Activated T-cell treated with anti-CD3 and anti-CD28 coated beads for 24 hours (primary cell): ENCODE measurements at places on chromosomes 3 and 15.

- DNase-seq = no peak
Observed at GRCh38 chr3:20123131-20123652, 62.8 kb downstream of the SGO1 start.

DNA sequence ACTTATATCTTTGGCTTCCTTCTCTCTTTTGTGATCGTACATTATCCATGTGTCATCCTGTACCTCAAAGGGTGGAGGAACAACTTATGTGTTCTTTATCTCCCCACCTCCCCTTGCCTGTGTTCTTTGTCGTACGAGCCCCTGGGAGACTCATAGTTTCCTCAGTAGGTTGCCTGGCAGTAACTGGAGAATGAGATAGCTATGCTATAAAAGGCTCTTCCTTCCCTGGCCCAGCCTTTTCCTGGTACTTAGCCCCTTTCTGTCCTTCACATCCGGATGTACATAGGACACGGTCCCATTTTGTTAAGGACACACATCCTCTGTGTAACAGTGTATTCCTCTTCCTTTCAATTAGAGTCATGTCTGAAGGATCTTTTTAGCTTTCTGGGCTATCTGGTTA lies 32.1 kb downstream of the PLCL2 start:
- DNase-seq = no peak

GRCh38 chr3:56164436-56164835 lies 303.8 kb downstream of the ERC2 start:
- no peak for DNase-seq

DNA sequence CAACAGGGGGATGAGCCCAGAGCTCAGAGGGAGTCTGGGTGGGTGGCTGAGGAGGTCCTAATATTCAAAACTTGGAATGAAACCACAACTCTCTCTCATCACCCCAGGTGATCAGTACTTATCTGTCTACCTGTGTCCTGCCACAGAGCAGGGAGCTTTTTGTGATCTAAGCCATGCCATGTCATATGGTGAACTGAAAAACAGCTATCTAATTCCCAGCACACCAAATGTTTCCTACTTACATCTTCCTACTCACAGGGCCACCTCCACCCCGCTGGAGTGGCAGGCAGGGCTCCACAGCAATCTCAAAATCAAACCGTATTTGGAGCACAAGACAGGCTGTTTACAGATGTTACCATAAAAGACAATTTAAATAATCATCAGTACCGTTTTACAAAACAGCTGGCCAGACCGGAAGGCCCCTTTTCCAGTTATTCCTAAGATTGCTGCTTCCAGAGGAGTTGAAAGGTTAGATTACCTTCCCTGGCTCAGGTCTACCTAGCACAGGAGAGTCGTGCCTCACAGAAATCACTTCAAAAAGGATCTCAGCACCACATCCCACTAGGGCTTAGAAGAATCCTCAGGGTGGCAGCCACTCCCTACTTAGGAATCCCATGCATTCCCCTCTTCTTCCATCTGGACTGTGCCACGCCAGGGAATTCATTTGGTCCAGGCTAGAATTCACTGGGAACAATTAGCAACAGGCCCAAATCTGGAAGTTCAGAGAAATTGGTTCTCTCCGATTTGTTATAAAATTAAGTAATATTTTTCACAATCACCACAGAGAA lies 226.6 kb upstream of the IL12A start:
- DNase-seq = no peak

DNA sequence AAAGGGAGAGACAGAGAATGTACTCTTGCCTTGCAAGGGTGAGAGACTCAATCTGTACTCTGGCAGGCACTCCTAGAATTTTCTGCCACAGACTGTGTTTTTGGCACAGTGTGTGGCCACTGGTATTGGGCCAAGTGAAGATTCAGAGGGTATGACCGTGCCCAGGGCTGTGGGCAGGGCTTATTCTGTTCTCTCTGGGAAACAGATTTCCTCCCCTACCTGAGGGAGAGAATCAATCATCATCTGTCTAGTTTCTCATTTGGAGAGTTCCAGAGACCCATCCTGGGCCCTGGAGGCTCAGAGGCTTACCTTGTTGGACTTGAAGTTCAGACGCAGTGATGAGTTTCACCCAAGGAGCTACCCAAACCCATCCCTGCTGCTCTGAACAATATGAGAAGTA lies 28.2 kb downstream of the CSTA start:
- DNase-seq = no peak

DNA sequence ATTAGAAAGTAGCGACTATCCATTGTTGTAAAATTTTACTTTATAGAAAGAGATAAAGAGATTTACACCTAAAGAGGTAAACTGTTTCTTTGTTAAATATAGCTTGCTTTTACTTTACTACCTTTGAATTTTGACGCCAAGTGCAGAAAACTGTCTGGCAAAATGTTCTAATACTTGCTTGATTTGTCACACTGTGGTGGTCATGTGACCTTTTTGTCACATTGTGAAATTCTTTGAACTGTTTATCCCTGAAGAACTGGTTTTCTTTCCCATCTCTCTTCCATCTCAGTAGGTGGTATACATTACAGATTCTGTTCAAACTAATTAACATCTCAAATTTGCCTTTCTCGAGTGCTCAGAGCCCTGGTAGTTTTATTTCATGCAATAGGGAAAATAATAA lies 327.4 kb downstream of the NAALADL2 start:
- no peak for DNase-seq

- DNase-seq = no peak
Observed at GRCh38 chr3:4322635-4323034, 19.5 kb downstream of the SETMAR start.

DNA sequence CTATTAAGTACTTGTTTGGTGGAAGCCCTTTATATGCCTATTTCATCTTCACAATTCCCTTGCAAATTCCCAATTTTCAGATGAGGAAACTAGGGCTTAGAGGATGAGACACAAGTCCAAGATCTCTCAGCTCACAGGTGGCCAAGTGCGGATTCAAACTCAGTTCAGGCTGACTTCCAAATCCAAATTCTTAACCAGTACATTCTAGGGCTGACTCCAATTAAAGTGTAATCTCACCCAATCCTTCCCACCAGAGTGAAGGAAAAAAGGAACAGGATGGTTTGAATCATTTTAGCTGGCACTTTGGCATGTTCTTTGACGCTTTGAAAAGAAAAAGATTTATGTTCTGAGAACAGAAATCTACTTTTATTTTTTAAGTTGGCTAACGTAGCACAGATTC lies 12.7 kb downstream of the ARHGEF3 start:
- no peak for DNase-seq

GRCh38 chr3:35071772-35072171 lies 567.6 kb upstream of the ARPP21 start:
- no peak for DNase-seq

DNA sequence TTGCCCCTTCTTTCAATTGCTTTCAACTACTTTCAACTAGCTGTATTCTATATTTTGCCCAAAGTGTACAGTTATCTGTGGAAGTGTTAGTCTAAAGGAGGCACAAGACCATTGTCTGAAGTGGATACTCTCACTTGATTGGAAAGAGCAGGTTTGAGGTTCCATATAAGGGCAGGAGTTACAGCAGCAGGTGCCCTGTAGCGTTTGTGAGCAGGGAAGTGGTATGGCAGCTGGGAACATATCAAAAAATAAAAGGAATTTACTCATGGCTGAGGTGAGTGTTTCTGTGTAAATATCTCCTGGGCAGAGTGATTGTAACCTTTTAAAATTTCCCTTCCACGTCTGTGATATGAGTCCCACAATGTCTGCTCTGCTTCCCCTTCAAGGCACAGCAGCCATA lies 38.5 kb upstream of the DNAJC13 start:
- no peak for DNase-seq

DNA sequence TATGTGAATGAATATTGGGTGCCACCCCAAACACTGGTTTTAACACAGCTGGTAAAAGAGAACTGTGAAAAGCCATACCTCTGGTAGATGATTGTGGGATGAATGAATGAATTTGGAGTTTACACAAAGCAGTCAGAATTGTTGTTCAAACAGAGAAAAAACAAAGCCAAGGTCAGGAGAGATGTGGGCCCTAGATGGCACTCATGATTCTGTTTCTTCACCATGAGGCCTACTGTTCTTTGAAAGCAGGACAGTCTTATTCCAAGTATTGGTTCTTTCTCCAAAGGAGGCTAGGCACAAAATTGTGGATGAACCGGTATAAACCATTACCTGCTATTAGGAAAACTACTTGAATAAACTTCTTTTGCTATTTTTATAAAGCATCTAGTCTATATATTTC lies 97.6 kb downstream of the SAMMSON start:
- no peak for DNase-seq

DNA sequence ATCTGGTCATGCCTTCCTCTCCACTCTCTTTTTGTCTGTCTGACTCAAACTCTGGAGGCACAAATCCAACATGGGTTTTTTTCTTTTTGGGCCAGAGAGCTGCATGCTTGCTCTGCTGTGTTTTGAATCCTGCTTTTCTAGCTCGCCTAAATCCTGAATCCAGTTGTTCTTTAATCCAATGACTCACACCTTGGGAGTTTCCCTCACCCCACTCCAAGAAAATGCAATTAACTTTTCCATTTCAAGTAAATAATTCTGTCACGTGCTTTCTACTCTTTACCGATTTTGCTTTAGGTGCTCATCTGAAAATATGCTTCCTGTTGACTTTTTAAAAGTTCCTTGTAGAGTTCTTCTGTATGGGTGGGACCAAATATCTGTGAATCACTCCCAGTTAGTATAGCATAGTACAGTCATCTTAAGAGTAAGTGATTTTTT lies 47.6 kb downstream of the SLMAP start:
- no peak for DNase-seq

- DNase-seq = no peak
Observed at GRCh38 chr3:66475386-66476020, 25.3 kb downstream of the LRIG1 start.

- DNase-seq = no peak
Observed at GRCh38 chr3:82130046-82130445, 368.6 kb upstream of the GBE1 start.

- DNase-seq = no peak
Observed at GRCh38 chr3:186789554-186790260, 6.3 kb downstream of the EIF4A2 start.

GRCh38 chr3:141076797-141077571 lies 25.8 kb downstream of the SPSB4 start:
- DNase-seq = no peak

GRCh38 chr3:14823393-14823792 lies 4.6 kb downstream of the FGD5 start:
- DNase-seq = no peak

DNA sequence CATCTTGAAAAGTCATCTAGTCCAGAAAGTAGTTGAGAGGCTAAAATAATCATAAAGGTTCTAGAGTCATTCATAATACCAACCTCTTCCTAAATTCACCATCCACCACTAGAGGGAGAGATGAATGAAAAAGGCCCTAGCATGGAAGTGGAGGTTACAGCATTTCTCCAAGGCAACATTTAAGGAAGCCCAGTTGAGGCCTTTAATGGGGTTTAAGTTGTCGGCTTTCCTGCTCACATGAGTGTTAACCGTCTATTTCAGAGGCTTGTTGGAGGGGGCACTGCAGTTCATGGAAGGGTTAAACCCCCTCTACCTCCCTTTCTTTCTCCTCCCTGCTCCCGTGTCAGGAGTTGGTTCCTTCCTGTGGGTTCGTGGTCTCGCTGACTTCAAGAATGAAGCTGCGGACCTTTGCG lies 3.8 kb upstream of the SLCO3A1 start:
- no peak for DNase-seq

DNA sequence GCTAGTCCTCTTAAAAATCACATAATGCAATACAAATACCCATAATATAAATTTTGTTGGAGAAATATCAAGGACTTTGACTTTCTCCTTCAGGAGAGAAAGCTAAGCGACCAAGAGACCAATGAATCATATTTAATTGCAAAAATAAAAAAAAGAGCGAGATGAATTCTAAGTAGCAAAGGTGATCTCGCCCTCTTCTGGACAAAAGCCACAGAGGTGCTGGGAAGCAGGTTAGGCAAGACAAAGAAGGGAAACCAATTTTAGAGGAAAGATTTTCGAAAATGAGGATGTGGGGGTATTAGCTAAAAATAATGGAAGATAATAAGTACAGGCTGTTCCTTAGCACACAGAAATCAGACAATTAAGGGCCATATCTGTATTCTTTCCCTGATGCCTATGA lies 111.4 kb upstream of the PLAAT1 start:
- DNase-seq = no peak

- DNase-seq = no peak
Observed at GRCh38 chr15:43410572-43411214, 39.8 kb downstream of the TUBGCP4 start.

DNA sequence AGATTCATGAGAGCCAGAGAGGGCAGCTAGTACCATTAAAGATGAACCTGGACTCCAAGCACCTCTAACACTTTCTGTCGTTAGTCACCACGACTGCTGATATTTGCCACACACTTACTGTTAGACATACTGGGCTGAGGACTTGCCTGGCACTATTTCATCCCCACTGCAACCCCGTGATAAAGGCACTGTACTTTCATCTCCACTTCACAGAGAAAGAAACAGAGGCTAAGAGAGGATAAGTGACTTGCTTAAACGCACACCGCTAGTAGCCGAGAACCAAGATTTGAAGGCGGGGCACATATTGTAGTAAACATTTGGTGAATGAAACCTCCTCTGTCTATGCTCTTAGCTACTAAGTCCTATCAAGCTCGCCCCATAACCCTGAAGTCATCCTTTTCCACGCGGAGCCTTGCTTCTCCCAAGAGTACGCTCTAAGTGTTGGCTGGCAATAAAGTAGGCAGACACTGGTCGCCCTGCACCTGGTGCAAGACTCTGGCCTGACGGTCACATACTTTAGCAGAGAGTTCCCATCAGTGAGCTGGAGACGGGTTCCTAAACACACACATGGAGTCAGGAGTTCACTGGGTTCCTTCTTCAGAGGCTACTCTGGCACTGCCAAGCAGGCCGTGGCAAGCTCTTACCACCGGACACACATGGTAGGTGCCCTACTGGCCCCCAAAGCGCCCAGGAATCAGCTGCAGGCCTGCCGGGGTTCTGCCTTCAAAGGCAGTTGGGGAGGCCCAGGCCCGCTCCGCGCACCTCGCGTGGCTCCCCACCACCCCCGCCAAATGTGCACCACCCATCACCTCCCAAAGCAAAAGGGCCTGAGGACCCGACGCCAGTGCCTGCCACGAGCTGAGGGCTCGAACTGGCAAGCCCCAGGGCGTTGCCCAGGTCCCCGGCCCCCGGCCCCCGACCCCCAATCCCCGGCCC lies 951 bp downstream of the POMGNT2 start:
- no peak for DNase-seq

DNA sequence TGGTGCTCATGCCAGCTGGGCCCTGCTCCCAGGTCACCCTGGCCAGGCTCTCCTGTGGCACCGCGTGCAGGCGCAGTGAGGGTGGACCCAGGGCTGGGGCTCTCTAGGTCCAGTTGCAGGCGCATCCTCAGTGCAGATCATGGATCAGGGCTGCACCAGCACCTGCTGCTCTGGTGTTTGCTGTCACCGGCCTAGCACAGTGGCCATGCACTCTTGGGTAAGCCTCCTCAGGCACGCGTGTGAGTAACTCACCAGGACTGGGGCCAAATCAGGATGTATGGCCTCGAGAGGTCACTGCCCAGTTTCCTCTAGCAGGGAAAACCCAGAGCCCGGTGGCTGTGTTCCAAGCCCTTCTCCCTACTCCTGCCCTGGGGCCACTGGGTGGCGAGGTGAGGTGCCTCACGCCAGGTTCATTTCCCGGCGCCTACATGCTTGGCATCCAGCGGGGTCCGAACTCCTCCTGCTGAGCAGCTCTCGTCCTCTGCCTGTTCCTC lies 45.5 kb upstream of the SLC41A3 start:
- no peak for DNase-seq

- no peak for DNase-seq
Observed at GRCh38 chr3:84904212-84904611, 54.6 kb upstream of the CADM2 start.

GRCh38 chr3:46337911-46338310 lies 16.0 kb upstream of the CCR2 start:
- DNase-seq = no peak
